ENCODE measurements at places on chromosomes 13 and 19.

GRCh38 chr19:54967611-54968010 lies 1.4 kb downstream of the NLRP2 start:
- DNase-seq, result no peak

DNA sequence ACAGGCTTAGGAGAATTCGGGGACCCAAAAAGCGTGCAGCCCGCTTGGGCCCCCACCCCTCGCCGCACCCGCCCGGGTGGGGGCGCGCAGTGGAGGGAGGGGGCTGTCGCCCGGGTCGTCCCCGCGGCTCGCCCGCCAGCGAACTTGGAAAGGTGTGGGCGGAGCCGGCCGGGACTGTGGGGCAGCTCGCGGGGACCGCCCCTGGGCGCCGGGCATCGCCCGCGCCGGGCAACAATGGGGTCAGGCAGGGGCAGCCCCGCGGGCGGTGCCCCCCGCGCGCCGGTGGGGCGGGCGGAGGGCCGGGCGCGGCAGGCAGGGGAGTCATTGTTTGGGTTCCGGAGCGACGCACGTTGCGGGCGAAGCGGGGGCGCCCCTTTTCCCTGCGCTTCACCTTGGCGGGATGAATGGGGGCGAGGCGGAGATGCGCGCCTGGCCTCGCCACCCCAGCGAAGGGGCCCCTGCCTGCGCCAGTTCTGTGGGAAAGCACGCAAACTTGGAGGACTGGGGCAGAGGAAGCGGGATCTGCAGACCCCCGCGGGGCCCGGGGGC lies 647 bp upstream of the KLF12 start:
- peak; percentile 24 for DNase-seq

- DNase-seq, result no peak
Observed at GRCh38 chr13:99009987-99010551, 32.2 kb upstream of the DOCK9 start.

DNA sequence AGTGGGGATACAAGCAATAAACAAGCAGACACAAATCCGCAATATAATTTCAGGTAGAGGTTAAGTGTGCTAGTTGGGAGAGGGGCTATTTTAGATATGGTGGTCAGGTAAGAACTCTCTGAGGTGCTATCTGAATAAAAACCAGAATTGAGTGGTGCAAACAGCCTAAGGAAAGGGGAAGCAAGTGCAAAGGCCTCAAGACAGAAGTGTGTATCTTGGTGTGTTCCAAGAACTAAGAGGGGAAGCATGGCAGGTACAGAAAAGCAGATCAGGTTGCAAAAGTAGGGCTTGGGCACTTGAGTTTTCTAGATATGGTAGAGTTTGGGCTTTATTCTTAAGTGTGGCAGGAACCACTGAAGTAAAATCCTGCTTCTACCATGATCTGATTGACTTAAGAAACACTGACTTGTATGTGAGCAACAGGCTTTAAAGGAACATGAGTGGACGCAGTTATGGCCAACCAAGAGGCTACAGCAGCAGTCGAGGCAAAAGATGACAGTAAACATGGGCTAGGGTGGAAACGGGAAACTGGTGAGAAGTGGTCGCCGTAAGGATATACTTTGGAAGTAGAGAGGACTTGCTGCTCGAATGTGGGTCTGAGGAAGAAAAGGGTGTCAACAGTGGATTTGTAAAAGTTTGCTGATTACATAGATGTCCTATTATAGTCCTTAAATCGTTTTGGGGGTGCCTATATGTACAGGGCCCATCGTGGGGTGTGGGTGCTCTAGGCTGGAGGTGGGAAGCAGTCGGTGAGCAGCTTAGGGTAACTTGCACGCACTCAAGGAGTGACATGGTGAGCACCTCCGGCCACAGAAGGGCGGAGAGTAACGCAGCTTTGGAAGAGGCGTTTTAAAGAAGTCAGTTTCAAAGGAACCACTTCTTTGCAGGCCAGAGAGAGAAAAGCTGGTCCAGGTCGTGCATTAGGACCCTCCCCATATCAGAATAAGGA lies 677 bp downstream of the TGDS start:
- DNase-seq, result no peak

DNA sequence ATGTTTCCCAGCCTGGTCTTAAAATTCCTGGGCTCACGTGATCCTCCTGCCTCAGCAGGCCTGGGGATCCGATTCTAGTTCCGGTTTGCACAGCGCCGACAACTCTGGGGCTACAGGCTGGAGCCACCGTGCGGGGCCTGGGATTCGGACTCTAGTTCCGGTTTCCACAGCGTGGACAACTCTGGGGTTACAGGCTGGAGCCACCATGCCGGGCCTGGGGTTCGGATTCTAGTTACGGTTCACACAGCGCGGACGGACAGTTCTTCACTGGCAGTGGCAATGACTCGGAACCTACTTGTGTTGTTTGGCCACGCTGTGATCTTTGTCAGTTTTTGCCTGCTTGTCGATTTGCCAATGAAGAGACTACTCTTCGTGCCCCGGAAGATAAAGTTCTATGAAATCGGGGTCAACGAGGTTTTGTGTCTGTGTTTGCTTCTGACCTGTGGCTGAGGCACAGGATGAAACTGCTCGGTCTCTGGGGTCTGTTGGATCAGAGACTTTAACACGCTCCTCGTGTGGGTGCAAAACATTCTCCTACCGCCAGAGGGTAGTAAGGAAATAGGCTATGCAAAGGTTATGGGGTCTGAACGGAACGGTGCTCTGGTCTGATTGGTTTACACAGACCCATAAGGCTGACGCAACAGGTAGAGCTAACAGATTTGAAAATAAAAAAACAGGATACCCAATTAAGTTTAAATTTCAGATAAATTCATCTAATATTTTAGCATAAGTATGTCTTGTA lies 12.1 kb upstream of the ZSCAN1 start:
- no peak for DNase-seq

- DNase-seq, result peak; percentile 18
Observed at GRCh38 chr13:26254583-26255111, 718 bp downstream of the CDK8 start.

- no peak for DNase-seq
Observed at GRCh38 chr13:97653443-97654140, 219.6 kb downstream of the RAP2A start.

- DNase-seq, result no peak
Observed at GRCh38 chr13:110524541-110525257, 36.8 kb downstream of the RAB20 start.

DNA sequence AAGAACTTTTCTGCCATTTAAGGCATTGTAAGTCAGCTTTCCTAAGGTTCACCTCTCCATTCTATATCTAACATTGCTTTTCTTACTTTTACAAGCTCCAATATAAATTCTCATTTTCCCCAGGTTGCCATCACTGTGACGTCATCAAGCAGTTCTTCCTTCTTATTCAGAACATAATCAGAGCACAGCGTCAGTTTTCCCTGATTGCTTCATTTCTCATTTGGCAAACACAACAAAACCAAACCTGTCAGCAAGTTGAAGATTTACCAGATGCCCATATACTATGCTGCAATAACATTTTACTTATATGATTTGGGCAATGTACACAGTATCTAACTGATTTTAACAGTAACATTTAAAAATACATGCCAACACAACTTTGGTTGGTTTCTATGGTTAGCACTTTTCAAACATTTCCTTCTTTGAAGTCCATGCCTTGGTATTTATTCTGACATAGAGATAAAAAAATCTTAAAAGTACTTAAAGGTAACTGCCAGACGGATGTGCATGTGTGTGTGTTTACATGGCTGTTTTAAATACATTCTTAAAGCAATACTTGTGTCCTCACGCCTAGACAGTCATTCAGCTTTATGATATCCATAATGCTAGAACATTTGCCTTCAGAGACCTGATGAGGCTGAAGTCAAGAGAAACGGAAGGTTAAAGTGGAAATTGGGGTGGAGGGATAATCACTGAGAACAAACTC lies 264.0 kb downstream of the KLF12 start:
- no peak for DNase-seq

DNA sequence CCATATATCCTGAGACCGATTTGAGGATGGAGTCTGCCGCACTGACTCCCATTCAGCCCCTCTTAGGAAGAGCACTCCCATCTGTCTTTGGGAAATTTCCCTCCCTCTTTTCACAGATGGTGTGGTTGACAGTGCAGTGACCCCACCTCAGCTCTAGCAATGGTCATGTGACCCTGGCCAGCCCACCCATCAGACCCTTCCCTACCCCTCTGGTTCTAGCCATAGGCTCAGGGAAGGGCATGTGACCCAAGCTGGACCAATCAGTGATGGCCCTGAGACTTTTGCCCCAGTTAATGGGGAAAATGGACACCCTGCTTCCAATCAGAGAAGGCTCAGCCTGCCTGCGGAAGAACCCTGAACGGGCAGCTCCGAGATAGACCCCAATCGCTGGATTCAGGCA lies 26.3 kb downstream of the IL12RB1 start:
- no peak for DNase-seq

DNA sequence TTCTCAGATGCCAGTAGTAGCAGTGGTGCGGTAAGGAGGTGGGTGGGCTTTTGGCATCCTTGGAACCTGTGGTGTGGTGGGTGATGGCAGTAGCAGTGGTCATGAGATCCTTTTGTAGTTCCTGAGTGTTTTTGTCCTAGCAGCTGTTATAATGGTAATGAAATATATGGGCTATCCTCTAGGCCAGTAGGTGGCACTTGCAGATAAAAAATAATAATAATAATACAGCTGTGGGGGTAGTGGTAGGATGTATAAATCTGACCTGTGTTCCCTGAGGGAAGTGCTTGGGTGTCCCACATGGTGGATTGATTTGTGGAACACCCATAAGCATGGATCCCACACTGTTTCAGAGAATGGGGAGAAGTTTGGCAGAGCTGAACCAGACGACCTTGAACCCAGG lies 334.0 kb downstream of the SLITRK5 start:
- no peak for DNase-seq

- DNase-seq, result no peak
Observed at GRCh38 chr13:74920920-74921319, 561.0 kb downstream of the TBC1D4 start.

DNA sequence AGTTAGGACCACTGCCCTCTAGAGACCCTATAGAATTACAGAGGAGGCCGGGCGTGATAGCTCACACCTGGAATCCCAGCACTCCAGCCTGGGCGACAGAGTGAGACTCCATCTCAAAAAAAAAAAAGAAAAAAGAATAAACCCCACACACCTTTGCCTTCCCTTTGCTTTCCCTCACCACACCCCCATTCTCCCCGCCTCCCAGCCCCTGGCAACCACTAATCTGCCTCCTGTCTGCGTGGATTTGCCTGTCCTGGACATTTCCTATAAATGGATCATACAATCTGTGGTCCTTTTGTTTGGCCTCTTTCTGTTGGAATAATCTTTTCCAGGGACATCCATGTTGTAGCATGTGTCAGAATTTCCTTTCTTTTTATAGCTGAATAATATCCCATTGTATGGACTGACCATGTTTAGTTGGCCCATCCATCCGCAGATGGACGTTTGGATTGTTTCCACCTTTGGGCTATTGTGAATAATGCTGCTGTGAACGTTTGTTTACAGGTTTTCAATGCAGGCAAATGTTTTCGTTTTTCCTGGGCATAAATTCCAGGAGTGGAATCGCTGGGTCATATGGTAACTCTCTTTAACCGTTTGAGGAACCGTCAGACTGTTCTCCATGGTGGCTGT lies 15.3 kb downstream of the NACC1 start:
- DNase-seq, result no peak

- peak; percentile 7 for DNase-seq
Observed at GRCh38 chr19:19860756-19861390, 4.8 kb upstream of the ZNF253 start.

Data from stimulated activated CD8-positive, alpha-beta memory T cell treated with anti-CD3 and anti-CD28 coated beads, Interleukin-15, amount 100 ng/mL, for 1 hour (primary cell).